ENCODE measurements at places on chromosomes 2 and 18.

DNA sequence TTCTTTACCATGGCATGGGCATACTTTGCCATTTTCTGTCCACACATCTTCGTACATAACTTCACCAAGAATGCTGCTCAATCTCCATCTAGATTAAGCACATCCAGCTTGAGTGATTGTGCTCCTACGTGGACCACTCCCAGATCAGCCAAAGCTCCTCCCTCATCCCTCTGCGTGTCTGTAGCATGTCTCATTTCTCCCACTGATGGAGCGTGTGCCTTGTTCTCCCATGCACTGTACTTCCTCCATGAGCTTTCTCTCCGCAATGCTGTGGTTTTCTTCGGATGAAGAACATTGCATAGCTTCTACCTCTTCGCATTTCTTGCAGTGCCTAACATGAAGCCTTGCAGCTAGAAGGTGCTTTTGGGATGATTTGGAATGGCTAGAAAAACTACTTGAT is 13.5 kb downstream of the CCL20 start:
- no peak for DNase-seq

- no peak for DNase-seq
Observed at GRCh38 chr2:126792186-126792585, 106.5 kb upstream of the TEX51 start.

GRCh38 chr18:3455090-3455635 is 5.2 kb downstream of the TGIF1 start:
- no peak for DNase-seq

- no peak for DNase-seq
Observed at GRCh38 chr2:80454628-80455027, 150.1 kb upstream of the LRRTM1 start.

GRCh38 chr2:97645112-97645694 is 659 bp upstream of the COX5B start:
- DNase-seq = no peak

DNA sequence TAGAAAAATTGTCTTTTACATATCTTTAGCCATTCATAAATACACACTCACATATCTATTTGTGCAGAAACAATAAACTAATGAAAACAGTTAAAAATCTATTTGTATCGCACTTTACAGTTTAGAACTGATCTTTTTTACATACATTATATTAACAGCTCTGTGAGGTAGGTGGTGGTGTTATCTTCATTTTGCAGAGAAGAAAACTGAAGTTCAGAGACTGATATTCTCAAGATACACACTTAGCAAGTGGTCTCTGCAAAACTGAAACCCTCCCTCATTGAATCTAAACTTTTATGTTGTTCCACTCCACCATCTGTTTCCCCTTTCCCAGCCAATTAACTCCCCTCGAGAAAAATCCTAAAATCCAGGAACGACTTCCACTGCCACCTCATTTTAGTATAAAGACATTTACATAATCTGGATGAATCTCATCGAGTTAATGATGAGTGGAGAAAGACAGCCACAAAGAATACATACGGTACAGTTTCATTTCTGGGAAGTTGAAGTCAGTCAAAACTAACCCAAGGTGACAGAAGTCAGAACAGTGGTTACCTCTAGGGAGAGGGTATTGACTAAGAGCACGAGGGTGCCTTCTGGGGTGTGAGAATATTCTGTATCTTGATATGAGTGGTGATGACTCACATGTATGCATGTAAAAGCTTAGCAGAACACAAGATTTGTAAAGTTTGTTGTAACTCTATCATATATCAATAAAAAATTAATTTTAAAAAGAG is 524.2 kb upstream of the TCF4 start:
- DNase-seq = no peak

DNA sequence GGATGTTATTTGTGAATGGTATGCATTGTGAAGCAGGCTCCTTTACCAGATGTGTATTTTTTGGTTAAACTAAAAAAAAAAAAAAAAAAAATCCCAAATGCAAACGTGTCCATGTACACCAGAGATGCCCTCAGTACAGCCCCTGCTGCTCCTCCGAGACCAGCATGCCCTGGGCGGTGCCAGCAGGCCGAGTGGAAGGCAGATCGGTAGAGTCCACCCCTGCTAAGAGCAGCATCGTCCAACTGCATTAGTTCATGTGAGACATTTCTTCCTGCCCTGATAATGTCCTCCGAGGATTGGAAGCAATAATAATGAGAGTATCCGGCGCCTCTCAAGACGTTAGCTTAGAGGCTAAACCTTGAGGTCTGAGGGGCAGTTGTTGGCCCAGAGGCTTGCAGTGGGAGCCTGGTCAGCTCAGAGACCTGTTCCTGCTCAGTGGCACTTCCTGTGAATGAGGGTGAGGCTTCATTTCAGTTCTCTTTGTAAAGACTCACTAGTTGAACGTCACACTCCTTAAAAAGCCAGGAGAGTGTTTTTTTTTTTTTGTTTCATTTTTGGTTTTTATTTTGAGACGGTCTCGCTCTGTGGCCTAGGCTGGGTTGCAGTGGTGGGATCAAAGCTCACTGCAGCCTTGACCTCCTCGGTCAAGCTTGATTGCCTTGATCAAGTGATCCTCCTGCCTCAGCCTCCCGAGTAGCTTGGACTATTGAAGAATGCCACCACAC is 5.6 kb downstream of the SLC66A3 start:
- DNase-seq = no peak

GRCh38 chr18:48575301-48575657 is 36.4 kb downstream of the CTIF start:
- no peak for DNase-seq

GRCh38 chr18:5967666-5968065 is 72.3 kb upstream of the TMEM200C start:
- DNase-seq = no peak

GRCh38 chr2:225464346-225465025 is 65.0 kb downstream of the NYAP2 start:
- no peak for DNase-seq

DNA sequence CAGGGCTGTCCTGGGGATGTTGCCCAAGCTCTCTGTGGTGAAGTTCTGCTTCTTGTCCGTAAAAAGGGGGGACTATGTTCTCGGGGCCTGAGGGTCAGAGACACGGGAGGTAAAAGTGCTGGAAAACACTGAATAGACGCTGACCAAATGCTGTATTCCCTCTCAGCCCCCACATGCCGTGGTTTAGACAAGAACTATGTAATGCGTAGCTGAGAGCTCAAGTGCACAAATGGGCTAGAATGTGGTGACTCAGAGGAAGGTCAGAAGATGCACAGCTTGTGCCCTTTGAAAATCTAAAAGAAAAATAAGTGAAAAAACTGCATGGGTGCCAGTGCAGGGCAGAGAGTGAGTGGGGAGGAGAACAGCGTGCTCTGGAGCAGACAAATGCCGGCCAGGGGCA is 80.3 kb upstream of the MAP4K4 start:
- DNase-seq = no peak

- no peak for DNase-seq
Observed at GRCh38 chr2:100988630-100989417, 13.3 kb upstream of the RPL31 start.

DNA sequence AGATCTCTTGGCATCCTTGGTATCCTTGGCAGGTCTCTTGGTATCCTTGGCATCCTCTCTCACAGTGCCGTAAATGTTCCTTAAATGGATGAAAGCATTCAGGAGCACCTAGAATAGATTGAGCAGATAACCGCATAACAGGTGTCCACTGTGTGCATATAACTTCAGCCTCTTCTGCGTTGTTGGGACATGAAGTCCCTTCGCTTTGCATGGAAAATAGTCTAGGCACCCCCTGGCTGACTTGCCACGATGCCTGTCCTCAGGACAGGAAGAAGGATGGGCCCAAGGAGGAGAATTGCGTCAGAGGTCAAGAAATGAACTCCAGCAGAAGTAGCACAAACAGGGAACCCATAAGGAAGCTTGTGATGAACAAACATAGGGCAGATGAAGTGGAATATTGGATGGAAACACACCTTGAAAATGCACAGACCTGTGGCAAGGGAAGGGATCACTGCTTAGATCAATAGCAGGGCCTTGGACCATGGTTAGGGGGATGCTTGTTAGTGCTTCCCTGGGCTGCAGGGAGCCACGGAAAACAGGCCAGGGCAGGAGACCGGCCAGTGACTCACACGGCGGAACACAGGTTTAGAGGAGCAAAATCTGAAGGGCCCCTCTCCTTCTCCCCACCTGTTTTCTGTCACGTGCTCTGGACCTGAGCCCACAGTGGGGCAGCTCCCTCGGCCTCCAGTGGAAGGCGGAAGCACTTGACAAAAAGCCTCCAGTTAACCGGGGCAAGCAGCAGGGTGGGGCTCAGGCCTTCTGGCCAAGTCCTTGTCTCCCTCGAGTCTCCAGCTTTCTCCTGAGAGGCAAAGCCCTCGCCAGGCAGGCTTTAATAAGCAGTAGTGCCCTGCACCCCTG is 99.2 kb upstream of the ASAP2 start:
- no peak for DNase-seq

DNA sequence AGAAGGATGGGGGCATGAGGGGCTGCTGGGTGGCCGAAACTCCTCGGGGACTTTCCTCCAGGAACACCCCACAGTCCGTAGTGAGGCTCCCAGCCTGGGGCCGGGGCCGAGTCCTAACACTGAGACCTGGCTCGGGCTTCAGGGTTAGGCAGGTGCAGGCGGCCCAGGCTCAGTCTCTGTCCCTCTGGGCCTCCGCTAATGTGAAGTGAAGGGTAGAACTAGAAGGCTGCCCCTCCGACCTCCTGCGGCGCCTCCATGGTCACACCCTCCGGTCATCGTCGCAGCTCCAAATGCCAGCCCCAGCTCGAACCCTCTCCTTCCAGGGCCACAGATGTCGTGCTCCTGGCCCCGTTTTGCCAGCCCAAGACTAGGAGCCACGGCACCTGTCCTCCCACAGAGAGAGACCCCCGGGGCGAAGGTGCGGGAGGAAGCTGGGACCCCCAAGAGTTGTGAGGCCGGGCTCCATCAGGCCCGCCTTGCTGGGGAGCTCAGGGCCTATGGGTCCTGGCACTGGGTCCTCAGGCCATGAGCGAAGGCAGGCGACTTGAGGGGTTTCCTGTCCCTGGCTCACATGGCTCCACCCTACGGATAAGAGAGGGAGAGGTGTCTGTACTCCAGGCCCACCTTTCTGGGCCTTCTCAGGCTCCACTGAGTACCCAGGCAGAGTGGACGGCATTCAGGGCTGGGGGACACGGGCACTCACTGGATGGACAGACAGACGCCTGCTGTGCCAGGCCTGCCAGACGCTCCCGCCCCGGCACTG is 797 bp downstream of the ANO7 start:
- DNase-seq = no peak

- no peak for DNase-seq
Observed at GRCh38 chr2:187966924-187967323, 324.8 kb upstream of the GULP1 start.

- DNase-seq = no peak
Observed at GRCh38 chr2:189208254-189208653, 28.7 kb upstream of the COL5A2 start.

DNA sequence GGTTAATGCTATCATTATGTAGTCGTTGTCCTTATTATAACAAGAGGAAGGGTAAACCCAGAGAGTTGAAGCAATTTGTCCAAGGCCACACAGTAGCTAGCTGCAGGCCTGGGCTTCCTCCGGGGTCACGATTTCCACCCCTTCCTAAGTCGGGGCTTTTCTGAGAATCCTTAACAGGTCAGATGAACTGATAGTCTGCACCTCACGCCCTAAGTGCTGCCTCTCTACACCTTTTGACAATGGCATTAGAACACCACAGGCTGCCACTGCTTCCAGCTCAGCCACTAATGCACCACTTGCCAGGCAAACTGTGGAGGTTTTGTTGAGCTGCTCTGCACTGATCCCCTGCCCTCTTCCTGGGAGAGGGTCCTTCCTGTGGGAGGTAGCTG is 37.7 kb downstream of the FOSL2 start:
- DNase-seq = no peak

DNA sequence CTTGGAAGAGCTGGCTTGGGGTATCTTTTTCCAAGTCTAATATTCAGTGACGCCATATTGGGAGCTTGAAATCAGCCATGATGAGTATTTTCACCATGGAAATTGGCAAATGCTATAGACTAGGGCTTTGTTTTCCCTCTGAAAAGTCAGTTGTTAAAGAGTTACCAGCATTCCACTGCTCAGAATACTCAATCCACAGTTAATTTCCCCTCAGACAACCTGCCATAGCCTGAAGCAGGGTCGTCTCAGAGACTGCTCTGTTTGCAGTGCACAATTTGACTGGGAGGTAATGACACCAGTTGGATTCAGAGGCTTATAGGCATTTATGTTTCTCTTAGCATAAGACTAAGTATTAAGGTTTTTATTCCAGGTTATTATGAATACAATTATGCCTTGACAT is 35.5 kb upstream of the TMEM200C start:
- no peak for DNase-seq

DNA sequence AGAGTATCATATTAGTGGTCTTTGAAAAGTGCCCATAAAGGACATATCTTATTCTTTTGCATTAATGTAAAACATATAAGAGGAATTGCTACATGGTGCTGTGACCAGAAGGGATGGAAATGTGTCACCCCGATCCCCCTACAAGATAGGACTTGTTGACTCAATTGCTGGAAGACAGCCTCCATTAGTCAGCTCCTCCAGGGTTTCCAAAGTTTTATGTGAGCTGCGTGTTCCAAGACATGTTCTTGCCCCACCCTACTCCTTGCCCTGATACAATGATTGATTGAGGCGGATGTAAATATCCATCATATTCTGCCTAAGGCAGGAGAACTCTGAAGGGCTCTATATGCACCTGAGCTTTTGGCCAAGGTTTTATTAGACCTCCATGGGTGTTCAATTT is 541.0 kb upstream of the ZEB2 start:
- no peak for DNase-seq

GRCh38 chr2:147501968-147502367 is 342.9 kb upstream of the ACVR2A start:
- DNase-seq = no peak

GRCh38 chr2:105134081-105134480 is 96.2 kb downstream of the MRPS9 start:
- DNase-seq = no peak
